Left renal pelvis (tissue), 4 donors: ENCODE measurements at places on chromosomes 1 and 21.

GRCh38 chr1:38560457-38560856 lies 299.1 kb downstream of the RRAGC start:
- DNase-seq: no peak

GRCh38 chr1:14876747-14877146 lies 276.8 kb upstream of the TMEM51 start:
- DNase-seq: no peak

GRCh38 chr1:13550663-13551062 lies 33.0 kb upstream of the PDPN start:
- no peak for DNase-seq

GRCh38 chr1:6858596-6858995 lies 73.3 kb downstream of the CAMTA1 start:
- DNase-seq: no peak

DNA sequence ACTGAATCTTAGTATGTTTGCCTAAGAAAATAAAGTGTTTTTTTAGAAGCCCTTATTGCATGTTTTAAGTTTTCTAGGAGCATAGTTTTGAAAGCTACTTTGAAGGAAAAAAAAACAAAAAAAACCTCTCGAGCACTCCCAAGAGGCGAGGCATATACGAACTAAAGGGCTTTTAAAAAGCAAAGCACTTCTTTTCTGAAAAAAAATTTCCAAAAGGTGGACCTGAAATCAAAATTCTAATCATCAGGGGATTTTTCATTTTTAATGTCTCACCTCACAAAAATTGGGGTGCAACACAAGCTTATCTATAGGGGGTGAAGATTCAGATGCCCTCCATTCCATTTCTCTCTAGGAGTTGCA lies 594 bp downstream of the GLMN start:
- DNase-seq: no peak

DNA sequence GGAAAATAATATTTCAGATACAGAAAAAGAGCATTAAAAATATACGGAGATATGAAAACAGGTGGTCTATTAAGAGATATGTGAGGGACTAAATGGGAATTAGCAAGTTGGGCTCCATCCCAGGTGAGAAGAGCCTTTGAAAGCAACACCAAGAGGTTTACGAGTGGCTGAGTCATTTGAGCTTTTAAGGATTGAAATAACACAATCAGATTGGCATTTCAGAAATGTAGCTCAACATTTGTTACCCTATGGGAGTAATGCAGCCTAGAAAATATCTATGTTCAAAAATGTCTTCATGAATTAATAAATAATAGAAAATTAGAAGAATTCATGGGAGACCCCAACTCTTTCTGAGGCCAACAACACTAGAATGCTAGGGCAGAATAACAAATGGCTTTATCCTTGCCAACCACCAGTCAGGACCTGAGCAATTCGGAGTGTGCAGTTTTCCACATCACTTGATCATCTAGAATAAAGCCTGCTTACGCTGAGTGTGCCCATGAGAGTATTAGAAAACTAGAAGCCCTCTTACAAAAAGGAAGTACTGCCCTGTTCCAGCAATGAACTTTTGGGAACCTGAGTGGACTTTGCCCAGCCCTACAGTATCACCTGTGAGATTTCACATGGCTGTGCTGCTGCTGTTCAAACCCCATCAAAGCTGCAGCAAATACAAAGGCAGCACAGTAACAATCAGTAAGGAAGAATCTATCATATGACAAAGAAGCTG lies 538.0 kb upstream of the CAMK1G start:
- no peak for DNase-seq
